ENCODE measurements at places on chromosomes 11 and 22.

DNA sequence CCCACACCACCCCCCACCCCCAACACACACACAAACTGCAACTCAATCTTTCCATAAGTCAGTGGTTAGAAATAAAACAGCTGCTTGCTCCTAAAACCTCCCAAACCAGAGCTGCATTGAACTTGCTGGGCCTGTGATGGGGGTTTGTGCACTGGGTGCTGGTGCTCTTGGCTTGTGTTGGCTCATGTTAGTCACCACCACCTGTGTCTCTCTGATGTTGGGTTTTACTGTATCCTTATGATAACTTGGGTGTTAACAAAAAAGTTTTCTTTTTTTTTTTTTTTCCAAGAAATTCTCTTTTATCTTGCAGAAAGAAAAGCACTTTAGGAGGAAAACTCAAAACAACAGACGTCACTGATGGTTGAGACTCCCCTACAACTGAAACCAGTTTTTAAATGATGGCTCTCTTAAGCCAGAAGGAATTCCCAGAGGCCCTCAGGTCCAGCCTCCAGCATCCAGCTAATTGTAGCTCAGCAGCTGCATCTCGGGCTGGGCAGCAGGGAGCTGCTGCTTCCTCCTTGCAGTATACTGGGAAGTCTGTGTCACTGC, 79.9 kb upstream of the DRD2 start:
- no peak for DNase-seq

DNA sequence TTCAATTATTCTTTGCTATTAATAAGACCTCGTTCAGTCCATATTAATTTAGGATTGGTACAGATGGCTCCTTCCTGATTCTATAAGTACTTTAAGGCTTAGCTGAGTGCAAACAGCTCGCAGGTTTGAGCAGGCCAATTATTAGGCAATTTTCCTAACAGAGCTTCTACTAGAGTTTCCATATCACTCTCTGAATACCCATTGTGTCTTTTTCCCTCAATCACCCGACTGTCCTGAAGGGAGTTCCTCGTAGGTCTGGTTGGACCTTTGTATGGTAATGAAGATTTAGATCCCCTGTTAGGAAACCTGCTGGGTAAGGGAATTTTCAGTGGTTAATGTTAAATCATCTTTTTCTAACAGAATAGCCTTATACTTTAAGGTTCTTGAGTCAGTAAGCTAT, 61.1 kb downstream of the ARHGAP42 start:
- no peak for DNase-seq

DNA sequence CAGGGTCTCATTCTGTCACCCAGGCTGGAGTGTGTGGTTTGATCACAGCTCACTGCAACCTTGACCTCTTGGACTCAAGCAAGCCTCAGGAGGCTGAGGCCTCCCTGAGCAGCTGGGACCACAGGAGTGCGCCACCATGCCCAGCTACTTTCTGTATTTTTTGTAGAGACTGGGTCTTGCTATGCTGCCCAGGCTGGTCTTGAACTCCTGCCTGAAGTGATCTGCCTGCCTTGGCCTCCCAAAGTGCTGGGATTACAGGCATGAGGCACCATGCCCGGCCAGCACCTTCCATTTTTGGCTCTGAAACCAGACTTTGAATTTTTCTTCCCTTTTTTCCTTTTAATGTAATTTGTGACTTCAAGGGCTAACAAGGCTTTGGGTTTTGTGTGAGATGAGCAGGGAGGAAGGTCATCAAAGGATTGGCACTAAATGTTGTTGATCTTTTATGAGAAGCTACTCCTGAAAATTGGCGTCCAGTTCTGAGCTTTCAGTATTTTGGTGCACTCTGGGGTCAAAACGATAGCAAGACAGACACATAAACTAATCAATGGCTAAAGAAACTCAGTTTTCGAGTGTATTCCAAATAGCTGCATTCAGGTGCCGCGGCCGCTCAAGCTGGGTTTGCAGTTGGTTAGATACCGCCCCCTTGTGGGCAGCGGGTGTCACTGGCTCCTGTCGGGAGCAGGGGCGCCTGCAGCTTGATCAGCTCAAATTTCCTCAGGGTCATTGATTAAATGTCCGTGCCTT, 51.9 kb upstream of the CLMP start:
- DNase-seq: peak; percentile 76

GRCh38 chr11:75547617-75548058, 14.4 kb upstream of the SERPINH1 start:
- DNase-seq: no peak

DNA sequence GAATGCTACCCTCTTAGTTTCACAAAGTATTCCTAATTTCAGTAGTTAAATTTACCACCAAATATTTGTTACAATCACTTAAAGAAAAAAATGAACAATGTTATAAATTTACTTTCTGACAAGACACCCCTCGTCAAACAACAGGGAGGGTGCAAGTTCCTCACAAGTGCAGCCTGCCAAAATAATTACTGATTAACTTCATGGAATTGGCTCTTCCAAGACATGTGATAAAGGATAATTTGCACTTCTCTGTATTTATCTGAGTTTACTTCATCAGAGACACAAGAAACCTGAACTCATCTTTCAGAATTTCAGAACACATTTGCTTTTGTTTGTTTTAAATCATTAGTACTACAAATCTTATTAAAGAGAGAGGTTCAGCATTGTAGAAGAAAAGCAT, 66.5 kb downstream of the LARGE2 start:
- no peak for DNase-seq

GRCh38 chr11:44030996-44031395, 16.8 kb upstream of the ACCSL start:
- no peak for DNase-seq

GRCh38 chr11:75413864-75414263, 14.5 kb downstream of the RPS3 start:
- DNase-seq: no peak

DNA sequence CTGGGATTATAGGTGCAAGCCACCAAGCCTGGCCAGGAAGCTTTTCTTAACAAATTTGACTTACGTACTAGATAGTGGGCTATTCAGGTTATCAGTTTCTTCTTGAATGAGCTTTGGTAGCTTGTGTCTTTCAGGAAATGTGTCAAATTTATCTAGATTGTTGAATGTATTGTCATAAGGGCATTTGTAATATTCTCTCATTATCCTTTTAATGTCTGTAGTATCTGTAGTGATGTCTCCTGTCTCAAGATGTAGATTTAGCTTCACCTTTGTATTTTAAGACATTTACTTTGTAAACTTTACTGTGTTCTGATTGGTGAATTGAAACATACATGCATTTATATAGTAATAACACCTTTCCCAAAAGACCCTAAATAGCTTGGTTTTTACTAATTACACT, 20.7 kb downstream of the ARHGAP8 start:
- DNase-seq: no peak
